ENCODE measurements at places on chromosomes 16 and 17.

- no peak for DNase-seq
Measured at GRCh38 chr16:13560151-13560550, 359.8 kb upstream of the ERCC4 start.

DNA sequence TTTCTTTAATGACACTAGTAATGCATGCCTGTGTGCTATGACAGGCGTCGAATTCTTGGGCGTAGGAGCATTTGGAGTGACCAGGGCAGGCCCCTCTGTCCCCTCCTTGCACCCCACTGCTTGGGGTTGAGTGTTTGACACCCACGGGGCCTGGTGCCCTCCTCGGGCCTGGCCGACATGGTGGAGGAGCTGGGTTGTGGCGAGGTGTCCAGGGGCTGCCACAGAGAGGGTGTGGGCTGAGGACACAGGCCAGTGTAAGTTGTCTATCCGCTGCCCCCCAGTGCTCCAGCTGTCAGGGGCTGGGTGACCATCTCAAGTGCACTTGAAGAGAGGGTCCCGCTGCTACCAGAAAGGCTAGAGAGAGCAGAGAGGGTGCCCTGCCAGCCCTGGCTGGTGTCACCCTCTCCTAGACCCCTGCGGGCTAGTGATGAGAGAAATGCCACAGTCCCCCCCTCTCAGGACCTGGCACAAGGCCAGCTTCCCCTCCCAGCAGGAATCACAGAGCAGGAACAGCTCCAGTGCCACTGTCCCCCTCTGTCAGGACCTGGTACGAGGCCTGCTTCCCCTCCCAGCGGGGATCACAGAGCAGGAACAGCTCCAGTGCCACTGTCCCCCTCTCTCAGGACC lies 30.5 kb downstream of the MGRN1 start:
- no peak for DNase-seq

DNA sequence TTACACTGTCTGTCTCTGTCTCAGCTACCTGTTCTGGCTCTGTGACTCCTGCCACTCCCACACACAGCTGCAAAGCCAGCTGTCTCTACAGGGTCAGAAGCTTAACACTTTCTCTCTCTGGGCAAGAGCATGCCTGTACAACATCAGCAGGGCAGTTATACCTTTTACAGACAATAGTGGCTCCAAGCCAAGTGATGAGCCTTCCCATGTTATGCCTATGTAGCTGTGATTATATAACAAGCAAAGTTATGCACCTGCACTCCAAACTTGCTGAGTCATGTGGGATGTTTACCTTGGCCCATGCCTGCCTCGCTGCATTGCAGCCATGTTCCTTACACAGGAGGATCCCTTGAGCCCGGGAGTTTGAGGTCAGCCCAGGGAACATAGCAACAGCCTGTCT lies 31.8 kb upstream of the APPBP2 start:
- no peak for DNase-seq

DNA sequence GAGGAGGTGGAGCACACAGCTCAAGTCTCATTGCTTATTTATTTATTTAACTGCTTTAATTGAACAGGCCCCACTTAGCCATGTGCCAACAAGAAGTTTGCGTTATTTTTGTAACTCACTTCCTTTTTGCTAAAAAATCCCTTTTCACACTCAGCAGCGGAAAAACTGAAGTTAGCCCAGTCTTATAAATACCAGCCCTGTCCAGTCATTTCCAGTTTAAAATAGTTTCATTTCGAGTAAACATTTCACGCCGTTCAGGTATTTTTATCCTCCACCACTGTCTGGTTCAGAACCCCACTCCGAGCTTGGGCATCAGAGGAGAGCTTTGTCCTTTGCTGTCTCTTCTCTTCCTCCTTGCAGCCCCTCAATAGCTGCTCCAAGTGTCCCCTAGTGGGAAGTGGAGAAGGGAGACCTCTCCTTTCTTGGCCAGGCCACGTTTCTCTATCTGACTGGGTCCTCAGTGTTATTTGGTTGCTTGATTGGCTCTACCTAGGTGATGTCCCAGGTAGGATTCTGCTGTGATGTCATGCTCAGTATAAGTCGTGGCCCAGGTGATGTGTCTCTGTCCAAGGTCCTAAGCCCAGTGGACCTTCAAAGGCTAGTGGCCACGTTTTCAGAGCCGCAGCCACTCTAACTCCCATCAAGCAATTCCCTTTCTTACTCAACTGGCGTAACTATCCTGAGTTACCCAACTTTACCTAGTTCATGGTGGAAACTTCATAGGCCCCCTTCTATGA lies 53.0 kb upstream of the GAS7 start:
- DNase-seq, result no peak

DNA sequence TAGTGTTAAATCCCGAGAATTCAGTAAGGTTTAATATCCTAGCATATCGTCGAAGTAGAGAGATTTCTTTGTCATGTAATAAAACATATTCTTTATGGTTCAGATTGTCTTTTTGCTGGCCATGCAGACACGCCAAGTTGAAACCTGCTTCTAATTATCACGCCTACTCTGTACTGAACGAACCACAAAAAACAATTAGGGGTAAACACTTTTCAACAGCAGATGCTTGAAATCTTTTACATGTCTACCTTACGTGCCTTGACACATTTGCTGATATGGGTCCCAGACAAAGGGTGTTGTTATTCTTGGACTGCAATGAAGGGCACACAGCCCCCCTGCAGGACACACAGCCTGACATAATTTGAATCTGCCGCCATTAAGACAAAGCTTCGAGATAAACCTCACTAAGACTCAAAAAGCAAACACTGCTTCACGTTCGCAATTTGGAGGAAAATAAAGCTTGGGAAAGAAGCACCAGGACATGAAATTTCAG lies 13.3 kb downstream of the WIPI1 start:
- DNase-seq, result no peak

DNA sequence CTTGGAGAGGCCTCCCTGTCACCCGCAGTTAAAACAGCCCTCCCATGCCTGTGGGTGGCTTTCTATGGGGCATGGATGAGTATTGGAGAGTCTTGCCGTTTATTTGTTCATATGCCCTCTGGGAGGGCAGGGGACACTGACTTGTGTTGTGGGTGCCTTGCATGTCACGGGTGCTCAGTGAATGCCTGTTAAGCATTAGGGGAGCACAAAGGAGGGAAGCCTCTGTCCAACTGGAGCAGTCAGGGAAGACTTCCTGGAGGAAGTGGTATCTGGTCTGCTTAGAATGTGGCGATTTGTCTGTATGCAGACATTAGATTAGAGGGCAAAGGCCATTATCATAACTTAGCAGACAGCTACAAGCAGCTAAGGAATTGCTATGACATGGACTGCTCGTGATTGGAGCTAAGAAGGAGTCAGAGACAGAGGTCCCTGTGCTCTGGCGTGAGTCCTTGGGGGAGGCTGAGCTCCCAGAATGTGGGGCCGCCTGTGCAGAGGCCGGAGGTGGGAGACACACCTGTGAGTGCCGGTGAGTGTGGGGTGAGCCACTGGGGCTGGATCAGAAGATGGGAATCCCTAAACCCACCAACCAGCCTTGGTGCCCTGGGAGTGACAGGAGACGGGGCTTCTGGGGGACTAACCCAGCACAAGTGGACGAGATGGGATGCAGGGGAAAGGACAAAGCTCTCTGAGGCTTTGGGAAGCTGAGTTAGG lies 286.1 kb downstream of the SEC14L1 start:
- no peak for DNase-seq

GRCh38 chr16:78224342-78224741 lies 124.9 kb downstream of the WWOX start:
- no peak for DNase-seq

DNA sequence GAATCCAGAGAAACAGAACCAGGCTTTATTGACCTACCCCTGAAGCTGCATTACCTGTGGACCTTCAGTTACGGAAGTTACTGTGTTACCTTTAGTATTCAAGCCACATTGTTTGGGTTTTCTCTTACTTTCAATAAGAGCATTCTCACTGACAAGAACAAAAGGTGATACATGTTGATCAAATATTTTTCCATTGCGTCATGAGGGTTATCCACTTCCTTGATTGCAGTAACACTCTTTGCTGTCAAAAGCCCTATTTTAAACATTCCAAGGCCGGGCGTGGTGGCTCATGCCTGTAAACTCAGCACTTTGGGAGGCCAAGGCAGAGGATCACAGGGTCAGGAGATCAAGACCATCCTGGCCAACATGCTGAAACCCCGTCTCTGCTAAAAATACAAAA lies 28.6 kb upstream of the PAFAH1B1 start:
- DNase-seq, result no peak

GRCh38 chr16:46996952-46997458 lies 23.5 kb upstream of the DNAJA2 start:
- DNase-seq, result no peak

DNA sequence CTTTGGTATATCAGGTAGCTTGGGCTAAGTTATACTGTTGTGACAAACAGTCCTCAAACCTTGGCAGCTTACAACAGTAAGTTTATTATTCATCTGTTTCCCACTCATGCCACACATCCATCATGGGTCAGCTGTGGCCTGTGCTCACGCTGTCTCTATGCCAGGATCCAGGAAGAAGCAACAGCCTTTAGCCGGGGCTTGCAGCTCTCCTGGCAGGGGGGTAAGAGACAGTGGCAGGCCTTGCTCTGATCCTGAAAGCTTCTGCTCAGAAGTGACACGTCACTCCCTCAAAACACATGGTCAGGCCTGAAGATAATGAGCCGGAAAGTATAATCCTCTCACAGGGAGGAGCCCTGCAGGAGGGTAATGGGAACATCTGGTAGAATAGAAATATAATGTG lies 377.6 kb downstream of the CPPED1 start:
- DNase-seq, result no peak

GRCh38 chr17:37358098-37358829 lies 17.5 kb upstream of the C17orf78 start:
- peak; percentile 25 for DNase-seq

- no peak for DNase-seq
Measured at GRCh38 chr16:74657870-74658642, 8.6 kb downstream of the RFWD3 start.

DNA sequence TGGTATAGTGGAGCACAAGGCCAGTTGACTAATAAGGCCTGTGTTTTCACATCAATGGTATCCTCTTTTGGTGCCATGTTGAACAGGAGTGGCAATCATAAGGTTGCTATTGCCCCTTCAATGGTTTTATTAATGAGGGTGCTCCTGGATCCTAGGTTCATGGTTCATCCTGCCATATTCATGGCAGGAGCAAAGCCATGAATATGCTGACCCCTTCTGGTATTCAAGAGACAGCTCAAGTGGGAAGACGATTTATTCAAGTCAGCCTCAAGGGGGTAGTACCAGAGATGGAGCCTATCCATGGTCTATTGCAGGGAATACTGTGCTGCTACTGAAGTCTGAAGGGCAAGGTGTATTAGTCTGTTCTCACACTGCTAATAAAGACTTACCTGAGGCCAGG lies 2.6 kb downstream of the ABCA9 start:
- no peak for DNase-seq

DNA sequence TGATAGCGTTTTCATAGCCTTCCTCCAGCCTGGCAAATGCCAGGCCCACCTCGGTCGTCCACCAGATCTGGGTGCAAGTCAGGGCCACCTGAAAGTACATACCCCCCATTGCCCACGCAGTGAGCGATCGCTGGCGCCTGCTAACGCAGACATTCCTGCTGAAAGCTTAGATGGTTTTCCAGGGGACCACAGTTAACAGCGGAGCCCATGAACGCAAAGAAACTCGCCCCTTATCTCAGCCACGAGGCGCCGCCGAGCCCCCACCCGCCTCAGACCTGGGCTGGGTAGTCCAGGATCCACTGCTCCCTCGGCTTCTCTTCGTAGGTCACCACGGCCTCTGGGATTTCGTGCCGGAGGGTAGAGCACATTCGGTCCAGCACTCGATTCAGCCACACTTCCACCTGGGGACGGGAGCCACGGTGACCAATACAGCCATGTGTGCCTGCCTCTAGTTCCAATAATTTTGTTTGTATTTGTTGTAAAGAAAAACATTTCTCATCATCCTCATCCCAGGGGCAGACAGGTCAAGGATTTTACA lies 74.5 kb downstream of the DNAH17 start:
- no peak for DNase-seq

DNA sequence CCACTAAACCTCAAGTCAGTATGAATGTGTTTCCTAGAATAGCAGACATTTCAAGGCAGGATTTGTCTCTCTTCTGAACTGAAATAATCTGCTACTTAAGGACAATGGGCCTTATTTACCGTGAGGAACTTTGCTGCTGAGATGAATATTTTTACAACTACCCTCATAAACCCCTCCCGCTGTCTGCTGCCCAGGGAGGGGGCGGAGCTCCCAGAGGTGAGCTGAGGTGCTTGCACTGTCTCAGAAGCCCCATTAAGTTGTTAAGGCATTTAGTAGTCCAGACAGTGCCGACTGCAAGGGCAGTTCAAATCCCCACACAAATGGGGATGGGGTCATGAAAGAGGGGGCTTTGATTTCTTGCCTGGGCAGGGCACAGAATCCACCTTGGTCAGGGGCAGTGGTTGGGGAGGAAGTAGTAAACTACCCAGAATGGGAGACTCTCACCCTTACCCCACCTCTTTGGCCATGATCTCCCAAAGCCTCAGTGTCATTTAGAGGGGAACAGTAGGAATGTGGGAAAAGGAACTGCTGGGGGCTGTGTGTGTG lies 19.2 kb downstream of the HNF1B start:
- no peak for DNase-seq

GRCh38 chr17:68801335-68802247 lies 153.6 kb downstream of the ABCA8 start:
- DNase-seq, result no peak

GRCh38 chr17:36212966-36213365 lies 2.1 kb downstream of the CCL4L2 start:
- DNase-seq, result no peak

DNA sequence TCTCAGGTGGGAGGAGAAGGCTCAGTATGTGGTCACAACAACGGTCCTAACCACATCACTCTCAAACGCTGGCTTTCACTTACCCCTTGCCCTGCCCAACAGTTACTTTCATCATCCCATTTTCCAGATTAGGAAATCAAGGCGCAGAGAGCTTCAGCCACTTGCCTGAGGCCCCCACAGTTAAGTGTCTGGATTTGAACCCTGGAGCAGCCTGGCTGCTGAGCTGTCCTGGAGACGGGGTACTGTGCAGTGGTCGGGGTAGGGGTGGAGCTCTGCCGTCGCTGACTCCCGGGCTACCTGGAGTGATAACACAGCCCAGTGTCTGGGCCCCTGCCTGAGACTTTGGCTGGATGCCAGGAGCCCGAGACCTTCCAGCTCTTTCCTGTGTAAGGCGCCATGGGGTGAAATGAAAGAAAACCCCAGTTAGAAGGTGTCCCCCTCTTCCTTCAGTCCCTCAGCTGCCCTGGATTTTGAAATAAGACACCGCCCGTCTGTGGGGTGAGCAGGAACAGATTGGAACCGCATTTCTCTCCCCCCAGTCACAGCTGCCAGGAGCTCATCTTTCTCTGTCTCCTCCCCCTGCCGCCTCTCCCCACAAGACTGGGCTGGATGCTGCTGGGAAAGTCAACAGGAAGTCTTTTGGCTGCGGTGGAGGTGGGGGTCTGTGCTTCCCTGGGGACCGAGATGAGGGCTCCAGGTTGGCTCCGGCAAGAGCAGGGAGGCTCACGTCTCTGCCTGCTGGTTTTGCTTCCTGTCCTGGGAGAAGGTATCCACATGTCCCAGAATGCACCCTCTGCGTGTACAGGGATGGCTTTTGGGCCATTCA lies 280.2 kb downstream of the SEC14L1 start:
- no peak for DNase-seq

DNA sequence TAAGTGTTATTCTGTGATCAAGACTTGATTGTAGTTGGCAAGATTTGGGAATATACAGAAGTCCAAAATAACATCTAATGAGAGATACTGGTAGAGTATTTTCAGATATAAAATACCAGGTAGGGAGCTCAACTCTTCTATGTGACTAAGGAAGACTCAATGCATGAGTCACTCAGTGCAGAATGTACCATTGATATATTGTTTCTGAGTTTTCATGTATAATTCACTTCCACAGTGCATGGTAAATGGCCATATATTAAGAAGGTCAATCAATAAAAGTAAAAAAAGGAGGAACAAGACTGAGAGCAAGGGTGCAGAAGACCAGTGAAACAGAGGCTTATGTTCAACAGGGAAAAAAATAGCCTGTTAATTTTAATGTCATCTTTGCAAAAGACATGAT lies 1387.9 kb downstream of the CDH8 start:
- no peak for DNase-seq
